Tracheal epithelial cell (primary cell): ENCODE measurements at places on chromosomes 3 and 15. TPM values are rescaled to one million over a fixed set of nuclear protein-coding genes. Genes with fewer than 3 reads are reported as not detected.

LIPH gene
- total RNA-seq = 1.7 and 3.9 TPM in 2 replicates

CLSTN2 gene
- total RNA-seq = 0.43 and 1.9 TPM in 2 replicates

SAMMSON gene
- not detected in 2 replicates for total RNA-seq

SPG21 gene
- 95.4 and 99.3 TPM in 2 replicates for total RNA-seq

SGO1 gene
- 0.21 and 0.72 TPM in 2 replicates for total RNA-seq

SEMA6D gene
- total RNA-seq = 1.7 and 3.8 TPM in 2 replicates

ALDH1L1 gene
- 0.72 and 5.5 TPM in 2 replicates for total RNA-seq

GABRG3 gene
- not detected in 2 replicates for total RNA-seq

LRIG1 gene
- 7.2 and 13.4 TPM in 2 replicates for total RNA-seq
